ENCODE measurements at places on chromosomes 2 and 18. TPM values are rescaled to one million over a fixed set of nuclear protein-coding genes. Genes with fewer than 3 reads are reported as not detected.

DNA sequence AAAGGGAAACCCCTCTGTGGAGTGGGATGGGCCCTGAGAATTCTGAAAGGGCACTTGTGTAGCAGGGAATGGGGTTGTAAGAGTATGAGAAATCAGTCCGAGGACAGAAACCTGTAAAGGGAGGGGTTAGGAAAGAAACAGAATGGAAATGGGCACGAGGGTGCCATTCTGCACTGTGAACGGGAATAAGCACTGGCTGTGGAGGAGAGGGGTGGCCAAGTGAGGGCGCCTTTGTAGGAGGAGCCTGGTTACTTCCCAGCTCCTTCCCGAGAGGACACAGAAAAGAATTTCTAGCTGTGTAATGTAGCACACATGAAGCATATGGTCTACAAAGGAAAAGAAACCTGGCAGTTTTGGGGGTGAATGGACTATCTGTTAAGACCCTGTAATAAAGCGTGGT, 53.4 kb downstream of the POLR1A start:
- DNase-seq = peak; percentile 61

DNA sequence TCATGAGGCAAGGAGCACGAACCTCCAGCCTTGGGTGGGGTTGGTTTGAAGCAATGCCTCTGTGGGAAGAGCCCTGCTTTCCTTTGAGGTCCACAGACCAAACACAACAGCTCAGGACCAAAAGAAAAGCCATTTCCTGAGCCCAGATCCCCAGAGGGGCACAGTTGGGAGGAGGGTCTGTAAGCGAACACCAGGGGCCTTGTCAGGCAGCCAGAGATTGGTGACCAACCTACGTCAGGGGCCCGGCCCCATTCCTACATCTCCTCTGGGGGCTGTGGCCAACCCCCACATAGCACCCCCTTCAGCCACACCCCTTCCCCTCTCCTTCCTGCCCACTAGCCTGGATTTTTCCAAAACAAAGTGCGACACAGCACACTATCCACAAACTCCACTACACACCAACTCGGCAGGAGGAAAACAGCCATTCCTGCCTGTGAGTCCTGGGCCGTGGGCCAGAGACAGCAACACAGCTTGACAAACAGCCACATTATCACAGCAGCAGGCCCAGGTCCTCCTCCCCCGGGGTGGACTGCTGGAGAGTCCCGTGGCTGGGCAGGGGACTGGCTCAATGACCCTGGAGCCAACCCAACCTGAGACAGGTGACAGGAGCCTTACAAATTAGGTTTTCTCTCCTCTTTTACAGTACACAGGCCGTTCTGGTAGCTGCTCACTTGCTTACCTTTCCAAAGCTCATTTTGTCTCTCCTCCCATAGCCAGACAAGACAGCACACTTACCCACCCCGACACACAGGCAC, 98.8 kb downstream of the TNS1 start:
- DNase-seq = no peak

DNA sequence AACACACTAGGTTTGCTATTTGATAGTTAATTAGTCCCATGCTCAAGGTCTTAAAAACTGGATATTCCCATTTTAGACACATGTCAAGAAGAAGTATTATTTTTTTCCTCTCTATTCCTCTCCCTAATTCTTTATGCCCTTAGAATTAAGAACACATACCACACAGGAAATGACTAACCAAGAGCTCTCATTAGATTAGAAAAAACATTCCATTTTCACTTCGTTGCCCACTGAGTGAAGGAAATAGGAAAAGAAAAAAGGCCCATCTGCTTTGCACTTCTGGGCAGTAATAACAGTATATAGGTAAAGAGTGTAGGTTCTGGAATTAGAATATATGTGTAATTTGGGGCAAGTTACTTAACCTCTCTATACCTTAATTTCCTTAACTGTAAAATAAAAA, 26.9 kb downstream of the ACADL start:
- DNase-seq = no peak

GRCh38 chr18:76553715-76554546, 58.9 kb upstream of the ZNF516 start:
- DNase-seq = no peak

GRCh38 chr18:8705961-8706790, 820 bp downstream of the MTCL1 start:
- DNase-seq = no peak

Gene RFX8
- 1.2 TPM for total RNA-seq

Gene METTL4
- 11.5 TPM for total RNA-seq

Gene KDSR
- 42.0 TPM for total RNA-seq

Gene ALPG
- not detected for total RNA-seq

All from vagina (tissue), 2 donors.